Stimulated activated CD4-positive, alpha-beta T cell treated with anti-CD3 and anti-CD28 coated beads, Interleukin-1b, Interleukin-23, amount 100 ng/mL, for 1 hour (primary cell): ENCODE measurements at places on chromosomes 1 and 21.

DNA sequence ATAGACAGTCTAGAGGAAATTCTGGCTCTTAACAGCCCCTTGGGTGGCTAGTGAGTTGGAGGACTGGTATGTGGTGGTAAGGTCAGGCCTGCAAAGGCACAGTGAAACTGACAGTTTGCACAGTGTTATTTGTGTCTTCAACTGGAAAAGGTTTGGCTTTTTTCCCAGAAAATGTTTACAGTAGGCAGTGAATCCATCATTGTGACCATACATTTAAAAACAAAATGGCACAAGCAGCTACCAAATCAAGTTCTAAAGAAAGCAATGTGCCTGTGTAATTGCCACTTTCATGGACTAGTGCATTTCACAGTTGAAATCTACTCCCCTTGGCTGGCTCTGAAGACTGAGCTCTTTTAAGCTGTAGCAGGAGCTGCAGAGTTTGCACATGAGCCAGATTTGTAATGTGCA, 24.8 kb downstream of the ATPAF1 start:
- DNase-seq = no peak

GRCh38 chr1:183087001-183087400, 63.8 kb downstream of the LAMC1 start:
- DNase-seq = no peak

DNA sequence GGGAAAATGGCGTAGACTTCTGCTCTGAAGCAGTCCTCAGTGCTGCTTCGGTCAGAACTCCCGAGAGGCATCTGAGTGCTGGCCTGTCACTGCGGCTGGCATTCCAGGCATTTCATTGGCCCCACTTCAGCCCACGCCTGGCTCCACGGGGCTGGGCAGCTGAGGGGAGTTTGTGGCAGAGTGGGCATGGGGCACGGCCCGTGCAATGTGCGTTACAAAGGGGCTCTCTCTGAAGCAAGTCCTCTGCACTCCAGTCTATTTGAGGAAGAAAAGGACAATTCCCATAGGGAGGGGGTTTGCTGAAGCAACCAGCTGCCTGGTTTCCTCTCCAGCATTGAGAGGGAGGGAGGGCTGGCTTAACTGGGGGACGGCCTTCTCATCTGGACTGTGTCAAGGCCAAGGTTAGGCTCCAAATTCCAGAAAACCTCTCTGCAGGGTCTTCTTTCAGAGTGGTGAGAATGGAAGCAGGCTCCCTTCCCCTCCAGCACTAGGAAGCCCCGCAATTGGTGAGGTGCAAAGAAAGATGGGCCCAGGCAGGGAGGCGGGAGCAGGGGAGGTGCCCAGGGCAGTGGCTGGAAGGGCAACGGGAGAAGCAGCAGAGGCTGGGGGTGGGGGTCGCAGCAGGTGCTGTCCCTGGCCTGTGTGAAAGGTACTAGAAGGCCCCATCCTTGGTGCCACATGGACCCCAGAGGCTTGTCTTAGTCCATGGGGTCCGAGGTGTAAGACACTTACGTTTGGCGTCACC, 21.1 kb upstream of the GPR157 start:
- DNase-seq = no peak

- no peak for DNase-seq
These were observed 93.3 kb upstream of the ADAMTS5 start for GRCh38 chr21:27060190-27060589.

- no peak for DNase-seq
These were observed 76.4 kb downstream of the GDAP2 start for GRCh38 chr1:117852853-117853553.

- peak; percentile 81 for DNase-seq
These were observed at the start of gene IPP for GRCh38 chr1:45750298-45751038. TSS of gene IPP (minus strand) at chr1:45750653. CDS start at chr1:45746411, 4,242 bp downstream.
